Omental fat pad (tissue), 4 donors: ENCODE measurements at places on chromosomes 3 and 15.

DNA sequence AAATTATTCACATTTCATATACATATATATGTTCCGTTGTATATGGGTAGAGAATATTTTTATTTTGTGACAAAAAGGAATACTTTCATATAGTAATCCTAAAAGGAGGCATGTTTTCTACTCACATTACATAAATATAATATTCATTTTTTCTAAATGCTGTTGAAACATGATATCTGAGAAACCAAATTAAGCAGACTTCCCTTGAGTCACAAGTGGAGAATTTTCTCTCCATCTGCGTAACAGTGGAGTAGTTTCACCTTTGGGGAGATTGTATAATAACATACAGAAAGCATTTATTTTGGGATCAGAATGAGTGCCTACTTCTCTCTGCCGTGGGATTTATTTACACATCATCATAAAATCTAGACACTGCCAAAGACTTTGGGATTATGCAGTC is 849.8 kb downstream of the NSUN3 start:
- DNase-seq, result no peak

GRCh38 chr15:89599021-89599420 is 23.8 kb downstream of the TICRR start:
- no peak for DNase-seq

DNA sequence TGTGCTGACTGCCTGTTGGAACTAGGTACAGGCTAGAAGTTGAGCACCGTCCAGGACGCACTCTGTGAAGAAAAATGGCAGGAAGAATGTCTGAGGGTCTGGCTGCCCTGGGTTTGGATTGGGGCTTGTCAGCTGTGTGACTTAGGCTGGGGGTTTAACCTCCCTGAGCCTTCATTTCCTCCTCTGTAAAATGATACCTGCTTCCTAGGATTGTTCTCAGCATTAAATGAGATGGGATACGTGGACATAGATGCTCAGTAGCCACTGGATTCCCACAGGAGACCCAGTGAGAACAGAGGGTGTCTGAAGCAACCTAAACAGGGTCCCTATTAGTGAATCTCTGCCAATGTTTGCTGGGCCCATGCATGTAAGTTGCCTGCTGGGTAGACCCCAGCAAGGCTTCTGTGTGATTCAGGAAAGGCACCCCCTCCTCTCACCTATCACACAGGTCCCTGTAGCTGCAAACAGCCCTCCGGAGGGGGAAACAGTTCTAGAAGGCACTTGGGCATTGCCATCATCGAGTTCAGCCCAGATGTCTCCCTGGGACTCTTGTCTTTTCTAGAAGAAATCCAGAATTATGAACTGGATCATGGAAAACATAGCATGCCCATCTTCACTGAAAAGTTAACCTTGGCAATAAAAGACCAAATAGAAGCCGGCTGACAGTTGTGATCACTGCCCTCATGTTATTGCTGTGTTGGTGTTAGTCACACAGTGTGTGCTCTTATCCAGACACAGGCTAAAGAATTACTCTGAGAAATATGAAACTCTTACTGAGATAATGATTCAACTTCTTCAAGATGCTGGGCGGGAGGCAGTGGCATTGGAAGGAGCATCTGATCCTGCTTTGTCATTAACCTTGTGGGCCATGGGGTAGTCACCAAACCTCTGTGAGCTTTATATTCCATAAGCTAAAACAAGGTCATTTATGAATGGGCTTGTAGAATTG is 64.5 kb downstream of the SMAD6 start:
- DNase-seq, result no peak

DNA sequence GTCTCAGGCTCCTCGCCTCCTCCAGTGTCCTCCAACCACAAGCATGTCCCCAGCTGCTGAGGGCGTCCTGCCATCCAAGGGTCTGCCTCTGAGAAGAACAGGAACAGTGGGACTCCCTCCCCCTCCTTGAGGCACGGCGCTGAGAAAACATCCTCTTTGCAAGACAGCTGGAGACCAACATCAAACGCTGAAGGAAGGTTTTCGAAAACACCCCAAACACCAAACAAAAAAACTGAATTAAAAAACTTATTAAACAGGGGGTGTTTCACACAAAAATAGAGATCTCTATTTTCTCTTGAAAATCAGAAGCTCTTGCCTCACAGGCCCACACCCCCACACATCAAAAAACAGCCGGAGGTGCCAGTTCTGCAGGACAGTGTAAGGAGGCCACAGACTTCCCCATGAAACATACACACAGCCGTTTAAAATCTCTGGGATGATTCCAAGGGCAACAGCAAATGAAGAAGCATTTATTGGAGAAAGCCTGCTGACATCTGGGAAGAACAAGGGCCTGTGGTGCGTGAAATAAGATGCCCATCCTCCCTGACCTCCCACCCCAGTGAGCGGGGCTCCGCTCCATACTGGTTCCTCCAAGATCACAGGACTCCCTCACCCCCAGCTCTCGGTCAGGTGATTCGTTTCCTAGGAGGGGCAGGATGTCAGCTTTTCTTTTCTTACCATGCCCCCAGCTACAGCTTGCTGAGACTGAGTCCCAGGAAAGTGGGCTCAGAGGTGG is 71.3 kb downstream of the NUP210 start:
- DNase-seq, result no peak
